ENCODE measurements at places on chromosomes 7 and 10.

DNA sequence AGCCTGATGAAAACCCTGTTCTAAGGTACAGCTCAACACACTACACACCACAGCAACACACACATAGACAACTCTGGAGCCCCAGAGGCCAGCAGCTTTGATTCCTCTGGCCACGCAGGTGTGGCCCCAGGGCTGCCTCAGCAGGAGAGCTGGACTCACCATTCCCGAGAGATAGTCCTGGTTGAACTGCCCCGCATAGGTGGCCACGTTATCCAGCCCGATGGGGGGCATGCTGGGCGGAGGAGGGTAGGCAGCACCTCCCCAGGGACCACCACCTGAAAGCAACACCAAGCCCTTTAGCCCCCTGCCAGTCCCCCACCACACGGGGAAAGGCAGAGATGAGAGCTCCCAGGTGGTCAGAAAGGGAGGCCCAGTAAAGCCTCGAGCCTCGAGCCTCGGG lies 34.7 kb downstream of the ANXA11 start:
- no peak for DNase-seq

GRCh38 chr7:157884461-157885062 lies 547.8 kb downstream of the DNAJB6 start:
- no peak for DNase-seq

DNA sequence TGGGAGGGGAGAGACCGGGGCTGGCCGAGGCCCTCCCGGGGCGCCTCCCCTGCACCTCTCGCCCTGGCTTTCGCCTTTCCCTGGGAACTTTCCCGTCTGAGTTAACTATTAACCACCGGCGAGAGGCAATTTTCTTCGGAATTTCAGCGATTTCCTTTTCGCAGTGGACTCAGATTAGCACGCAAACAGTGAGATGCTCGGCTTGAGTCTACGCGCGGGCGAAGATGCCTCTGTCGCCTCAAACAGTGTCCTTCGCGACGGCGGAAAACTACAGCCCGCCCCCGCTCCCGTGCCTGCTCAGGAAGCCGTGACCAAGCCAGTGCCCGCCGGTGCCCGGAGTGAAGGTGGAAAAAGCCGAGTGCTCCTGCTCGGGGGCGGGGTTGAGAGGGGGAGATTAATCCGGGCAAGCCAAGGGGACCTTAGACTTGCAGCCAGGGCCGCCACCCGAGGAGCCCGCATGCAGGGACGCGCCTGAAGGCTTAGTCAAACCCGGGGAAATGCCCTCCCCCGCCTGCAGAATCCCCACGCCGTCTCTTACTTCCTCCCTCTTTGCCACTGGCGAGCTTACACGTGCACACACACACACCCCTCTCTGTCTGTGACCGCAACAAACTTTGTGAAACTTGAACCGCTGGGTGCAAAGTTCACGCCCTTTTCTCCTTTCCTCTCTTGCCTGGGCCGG lies 14.5 kb upstream of the PAX2 start:
- DNase-seq = no peak

- DNase-seq = no peak
Measured at GRCh38 chr7:141676618-141677017, 25.3 kb downstream of the DENND11 start.

GRCh38 chr7:97871659-97872024 lies 566 bp downstream of the ASNS start:
- no peak for DNase-seq

DNA sequence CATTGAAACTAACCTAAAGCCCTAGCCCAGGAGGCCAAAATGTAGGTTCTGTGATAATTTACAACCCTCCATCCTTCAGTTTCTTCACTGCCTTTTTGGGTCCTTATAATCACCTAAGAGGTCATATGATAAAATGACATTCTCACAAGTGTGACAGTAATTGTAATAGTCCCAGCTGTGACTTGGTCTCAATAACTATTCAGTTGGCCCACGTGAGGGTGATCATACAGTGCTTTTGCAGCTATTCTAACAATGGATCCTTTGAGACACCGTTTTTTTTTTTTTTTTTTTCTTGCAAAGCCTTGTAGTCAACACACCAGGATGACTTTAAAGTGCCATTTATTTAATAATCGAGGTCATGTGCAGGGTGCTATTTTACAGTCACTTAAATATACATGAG lies 760.0 kb downstream of the PHTF2 start:
- no peak for DNase-seq

- no peak for DNase-seq
Measured at GRCh38 chr10:122341141-122341810, 33.2 kb upstream of the PLEKHA1 start.

DNA sequence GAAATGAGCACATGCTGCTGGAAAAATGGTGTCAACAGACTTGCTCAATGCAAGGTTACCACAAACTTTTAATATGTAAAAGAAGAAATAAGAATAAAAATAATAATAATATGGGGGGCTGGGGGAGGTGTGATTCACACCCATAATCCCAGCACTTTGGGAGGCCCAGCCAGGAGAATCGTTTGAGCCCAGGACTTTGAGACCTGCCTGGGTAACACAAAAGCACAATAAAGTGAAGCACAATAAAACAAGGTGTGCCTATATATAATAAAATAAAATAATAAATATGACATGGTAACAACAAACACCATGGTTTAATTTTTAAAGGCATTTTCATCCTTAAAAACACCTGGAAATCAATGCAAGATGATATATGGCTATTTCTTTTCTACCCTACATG lies 25.1 kb downstream of the EIF3A start:
- DNase-seq = no peak

DNA sequence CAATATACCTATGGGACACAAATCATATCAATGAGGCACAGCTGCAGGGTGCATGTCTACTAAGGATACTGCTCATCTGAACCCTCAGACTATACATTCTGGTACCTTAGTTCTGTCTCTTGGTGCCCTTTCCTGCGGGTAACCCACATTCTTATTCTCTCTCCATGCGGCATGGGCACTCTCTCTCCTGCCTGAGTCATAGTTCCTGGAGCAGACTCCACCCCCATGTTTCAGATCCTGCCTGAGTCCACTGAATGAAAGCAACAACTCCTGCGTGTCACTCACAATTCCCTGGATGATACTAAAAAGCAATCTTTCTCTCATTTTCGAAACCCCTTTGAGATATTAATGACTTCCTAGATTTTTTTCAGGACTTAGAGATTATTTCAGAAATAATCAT lies 653.1 kb upstream of the C7orf33 start:
- no peak for DNase-seq

DNA sequence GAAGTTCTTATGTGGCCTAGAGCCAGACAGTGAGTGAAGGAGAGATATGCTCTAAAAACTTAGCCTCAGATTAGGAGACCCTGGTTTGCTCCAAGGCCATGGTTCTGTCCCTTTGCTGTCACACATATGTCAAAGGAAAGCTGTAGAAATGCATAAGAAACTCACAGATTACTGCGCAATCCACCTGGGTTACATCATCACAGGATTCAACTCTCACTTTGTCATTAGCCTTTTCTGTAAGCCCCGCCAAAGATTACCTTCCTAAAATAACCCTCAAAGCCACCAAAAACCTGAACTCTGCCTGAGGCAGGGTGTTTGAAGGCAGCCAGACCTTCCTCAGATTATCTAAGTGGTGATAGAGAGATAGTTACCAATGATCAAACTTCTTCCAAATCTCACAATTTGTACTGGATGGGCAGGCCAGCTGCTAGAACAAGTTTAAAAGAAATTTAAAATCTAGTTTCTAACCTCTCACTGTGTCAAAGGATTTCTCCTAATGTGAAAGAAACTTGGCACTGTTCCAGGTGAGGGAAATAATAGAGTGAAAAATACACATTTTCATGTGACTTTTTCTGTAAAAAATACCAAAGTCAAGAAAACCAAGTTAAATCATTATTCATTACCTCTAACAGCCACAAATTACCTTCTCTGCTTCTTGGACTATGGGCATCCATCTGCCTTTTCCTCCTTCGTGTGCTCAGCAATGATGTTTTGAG lies 567.2 kb downstream of the SUGCT start:
- no peak for DNase-seq

GRCh38 chr10:5449823-5450222 lies 37.5 kb downstream of the NET1 start:
- DNase-seq = no peak

GRCh38 chr7:84800846-84801245 lies 386.0 kb downstream of the SEMA3D start:
- DNase-seq = no peak

- DNase-seq = no peak
Measured at GRCh38 chr7:84200859-84201258, 6.3 kb upstream of the SEMA3A start.

DNA sequence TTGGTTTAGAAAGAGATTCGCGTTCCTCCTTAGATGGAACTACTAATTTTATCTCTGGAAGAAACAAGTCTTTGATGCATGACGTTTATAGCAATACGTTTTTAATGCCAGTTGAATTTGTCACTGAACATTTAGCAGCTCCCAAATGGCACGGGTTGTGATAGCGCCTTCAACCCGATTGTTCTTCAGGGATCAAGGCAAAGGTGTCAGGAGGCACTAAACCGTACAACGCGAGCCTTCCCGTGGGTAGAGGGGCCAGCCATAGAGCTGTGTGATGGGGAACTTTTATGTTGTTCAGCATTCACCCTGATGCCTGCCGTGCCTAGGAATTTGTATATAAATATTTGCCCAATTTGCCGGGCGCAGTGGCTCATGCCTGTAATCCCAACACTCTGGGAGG lies 3.4 kb downstream of the GET4 start:
- no peak for DNase-seq

GRCh38 chr7:50851451-50851850 lies 68.8 kb upstream of the GRB10 start:
- DNase-seq = no peak

- DNase-seq = no peak
Measured at GRCh38 chr7:29444267-29444666, 119.4 kb upstream of the PRR15 start.

DNA sequence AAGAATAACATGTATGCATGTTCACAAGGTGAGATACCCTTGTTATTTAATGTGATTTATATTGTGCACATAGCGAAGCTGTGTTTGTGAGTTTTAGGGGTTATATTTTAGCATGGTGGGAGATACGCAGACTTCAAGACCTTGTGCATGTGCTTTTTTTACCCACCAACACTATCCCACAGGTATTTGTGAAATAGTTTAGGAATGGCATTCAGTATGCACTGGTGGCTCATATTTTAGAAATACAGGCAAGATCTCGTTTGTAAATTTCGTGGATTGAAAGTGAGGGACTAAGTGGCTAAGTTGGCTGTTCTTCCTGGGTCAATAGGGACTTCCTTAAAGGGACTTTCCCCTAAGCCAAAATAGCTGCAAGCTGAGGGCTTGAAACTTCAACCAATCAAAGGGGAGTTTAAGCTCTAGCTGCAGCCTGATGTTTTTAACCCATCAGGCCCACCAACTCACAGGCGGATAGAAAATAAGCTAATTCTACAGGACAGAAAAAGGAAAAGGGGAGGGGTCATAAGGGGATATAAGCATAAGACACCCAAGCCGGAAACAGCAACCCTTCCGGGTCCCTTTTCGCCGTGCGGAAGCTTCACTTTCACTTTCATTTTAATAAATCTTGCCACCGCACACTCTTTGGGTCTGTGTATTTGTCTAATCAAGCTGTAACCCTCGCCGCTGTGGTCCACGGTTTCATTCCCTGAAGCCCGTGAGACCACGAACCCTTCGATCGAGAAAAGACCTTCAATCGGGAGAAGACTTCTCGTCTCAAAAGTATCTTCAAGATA lies 291.0 kb downstream of the GPR158 start:
- DNase-seq = no peak

- no peak for DNase-seq
Measured at GRCh38 chr10:79475877-79476276, 30.5 kb upstream of the ZCCHC24 start.

GRCh38 chr10:121988361-121989324 lies at the start of gene TACC2:
TSS of gene TACC2 (plus strand) at chr10:121989163. CDS start at chr10:122021982, 32,819 bp downstream.
- no peak for DNase-seq

GRCh38 chr10:70619271-70620019 lies 16.9 kb upstream of the PRF1 start:
- DNase-seq = no peak

DNA sequence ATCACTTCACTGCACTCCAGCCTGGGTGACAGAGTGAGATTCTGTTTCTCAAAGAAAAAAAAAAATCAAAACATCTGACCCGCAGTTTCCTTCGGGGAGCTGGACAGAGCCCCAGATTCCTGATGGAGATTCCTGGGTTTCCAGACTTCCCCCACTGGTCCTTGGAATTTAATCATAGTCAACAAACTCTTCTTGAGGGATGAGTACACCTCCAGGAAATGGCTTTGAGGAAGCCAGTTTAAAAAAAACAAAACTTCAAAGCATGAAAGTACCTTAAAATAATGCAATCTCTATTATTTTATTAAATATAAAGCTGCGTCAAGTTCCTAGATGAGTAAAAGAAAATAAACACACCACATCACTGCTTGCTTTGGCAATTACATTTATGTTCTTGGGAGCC lies 1.2 kb upstream of the MAD1L1 start:
- no peak for DNase-seq

GRCh38 chr7:27173511-27173955 lies 587 bp downstream of the HOXA10 start:
- DNase-seq = no peak

DNA sequence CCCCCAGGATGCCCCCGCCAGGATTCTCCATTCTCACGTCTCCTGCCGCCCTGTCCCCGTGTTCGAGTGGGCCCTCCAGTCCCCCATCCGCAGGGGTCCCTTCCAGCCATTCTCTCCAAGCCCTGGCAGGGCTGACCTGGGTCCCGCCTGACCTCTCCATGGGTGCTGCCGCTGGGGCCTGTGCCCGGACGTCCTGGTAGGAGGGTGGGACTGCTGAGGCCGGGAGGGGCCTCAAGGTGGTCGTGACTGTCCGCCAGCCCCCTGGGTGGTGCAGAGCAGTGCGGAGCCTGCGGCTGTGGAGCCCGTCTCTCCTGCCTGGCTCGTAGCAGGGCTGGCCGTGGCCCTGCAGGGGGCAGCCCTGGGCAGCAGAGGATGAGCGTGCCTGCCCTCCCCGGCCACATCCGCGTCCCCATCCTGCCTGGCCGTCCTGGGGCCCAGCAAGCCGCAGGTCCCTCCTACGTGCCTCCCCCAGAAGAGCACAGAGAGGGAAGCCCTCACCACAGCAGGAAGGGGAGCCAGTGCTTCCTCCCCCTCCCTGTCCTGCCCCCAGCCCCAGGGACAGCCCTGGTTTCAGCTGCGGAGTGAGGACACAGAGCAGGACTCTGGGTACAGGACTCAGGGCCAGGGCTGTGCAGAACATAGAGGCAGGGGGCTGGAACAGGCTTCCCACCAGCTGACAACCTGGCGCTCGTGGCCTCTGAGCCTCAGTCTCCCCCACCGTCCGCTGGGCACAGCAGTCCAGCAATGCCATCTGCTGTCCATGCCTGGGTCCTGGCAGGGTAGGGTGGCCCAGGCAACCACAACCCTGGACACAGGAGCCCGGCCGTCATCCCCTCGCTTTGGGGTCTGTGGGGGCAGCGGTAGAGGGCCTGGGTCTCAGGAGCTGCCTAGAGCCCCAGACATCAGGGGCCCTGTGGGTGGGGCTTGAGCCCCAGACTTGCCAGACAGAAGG lies 1.5 kb upstream of the GRIFIN start:
- DNase-seq = no peak
